ENCODE measurements at places on chromosomes 16 and 17.

GRCh38 chr16:89805136-89805905 is 11.1 kb downstream of the FANCA start:
- DNase-seq, result no peak

DNA sequence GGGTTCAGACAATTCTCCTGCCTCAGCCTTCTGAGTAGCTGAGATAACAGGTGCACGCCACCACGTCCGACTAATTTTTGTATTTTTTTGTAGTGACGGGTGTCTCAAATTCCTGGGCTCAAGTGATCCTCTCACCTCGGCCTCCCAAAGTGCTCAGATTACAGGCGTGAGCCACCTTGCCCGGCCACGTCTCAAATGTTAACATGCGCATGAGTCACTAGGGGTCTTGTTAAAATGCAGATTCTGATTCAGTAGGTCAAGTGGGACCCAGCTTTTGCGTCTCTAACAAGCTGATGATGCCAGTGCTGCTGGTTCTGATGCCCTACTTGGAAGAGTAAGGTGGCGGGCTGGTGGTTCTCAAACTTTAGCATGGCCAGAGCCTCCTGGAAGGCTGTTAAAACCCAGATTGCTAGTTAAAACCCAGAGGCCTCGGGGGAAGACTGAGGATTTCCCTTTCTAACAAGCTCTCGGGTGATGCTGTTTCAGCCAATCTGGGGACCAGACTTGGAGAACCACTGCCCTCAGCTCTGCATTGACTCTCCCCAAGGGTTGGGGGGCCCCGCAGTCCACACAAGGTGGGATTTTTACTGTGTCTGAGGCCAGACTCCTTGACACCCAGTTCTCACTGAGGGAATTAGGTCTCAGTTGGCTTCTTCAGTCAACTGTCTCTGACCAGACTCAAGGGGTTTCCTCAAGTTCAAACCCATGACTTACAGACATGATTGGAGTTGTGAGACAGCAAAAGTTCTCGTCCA is 17.9 kb downstream of the SCNN1B start:
- no peak for DNase-seq

DNA sequence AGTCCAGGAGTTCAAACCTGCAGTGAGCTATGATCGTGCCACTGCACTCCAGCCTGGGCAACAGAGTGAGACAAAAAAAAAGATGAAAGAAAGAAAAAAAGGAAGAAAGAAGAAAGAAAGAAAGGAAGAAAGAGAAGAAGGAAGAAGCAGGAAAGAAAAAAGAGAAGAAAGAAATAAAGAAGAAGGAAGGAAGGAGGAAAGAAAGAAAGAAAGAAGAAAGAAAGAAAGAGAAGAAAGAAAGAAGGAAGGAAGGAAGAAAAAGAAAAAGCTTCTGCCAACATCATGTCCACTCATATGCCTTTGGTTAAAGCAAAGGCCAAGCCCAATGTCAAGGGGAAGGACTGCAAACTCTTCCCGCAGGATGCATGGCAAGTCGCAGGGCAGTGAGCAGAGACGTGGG is 143.2 kb downstream of the IRX3 start:
- DNase-seq, result no peak

DNA sequence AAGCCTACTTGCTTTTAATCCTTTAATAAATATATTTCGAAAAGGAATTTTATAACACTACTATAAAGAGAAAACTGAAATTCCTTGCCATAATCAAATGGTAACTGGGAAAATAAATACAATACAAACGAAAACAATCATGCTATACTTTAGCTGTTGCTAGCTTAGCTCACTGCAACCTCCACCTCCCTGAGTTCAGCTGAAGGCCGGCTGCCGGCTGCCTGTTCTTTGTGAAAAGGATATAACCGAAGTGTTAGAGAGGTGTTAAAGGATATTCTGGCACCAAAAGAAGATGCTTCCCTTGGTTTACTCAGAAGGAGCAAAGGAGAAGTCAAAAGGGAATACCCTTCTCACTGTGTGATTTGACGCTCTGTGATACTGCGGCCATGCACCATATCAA is 108.5 kb downstream of the CACNG3 start:
- DNase-seq, result no peak

DNA sequence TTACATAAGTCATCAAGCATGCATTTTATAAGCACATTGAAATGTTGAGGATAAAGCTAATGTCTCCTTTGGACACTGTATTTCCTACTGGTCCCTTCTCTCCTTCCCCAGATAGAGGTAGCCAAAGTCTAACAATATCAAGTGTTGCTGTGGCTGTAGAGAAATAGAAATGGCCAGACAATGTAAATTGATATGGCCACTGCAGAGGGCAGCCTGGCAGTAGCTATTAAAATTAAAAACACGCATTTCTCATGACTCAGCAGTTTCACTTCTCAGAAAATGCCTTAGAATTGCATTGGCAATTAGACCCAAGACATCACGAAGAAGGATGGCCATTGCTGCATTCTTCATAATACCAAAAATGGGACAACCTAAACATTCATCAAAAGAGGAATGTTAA is 46.8 kb upstream of the MRTFB start:
- no peak for DNase-seq

DNA sequence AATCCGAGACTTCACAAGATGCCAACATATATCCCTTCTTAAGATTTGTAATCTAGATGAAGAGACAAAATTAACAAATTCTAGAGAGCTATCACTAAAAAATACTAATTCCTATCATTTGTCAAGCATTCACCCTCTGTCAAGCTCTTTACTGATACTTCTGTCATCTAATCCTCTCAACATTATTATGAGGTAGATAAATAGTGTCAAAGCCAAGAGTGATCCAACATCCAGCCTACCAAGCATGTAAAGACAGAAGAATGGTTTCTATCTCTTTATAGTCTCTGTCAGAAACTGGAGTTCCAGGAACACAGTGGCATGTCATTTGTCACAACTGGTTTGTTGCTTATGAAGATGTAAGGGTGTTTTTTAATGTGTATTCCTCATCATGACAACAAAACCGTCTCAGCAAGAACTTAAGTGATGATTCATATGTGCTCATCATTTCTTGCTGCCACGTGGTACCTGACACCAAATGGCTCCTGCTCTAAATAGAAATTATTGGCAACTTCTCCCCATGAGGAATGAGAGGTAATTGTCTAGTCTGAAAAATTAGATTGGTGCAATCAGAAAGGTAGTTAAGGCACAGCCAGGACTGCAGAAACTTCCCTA is 196.8 kb downstream of the TOX3 start:
- DNase-seq, result no peak

- DNase-seq, result no peak
Observed at GRCh38 chr17:18231164-18231563, 5.7 kb downstream of the LLGL1 start.

DNA sequence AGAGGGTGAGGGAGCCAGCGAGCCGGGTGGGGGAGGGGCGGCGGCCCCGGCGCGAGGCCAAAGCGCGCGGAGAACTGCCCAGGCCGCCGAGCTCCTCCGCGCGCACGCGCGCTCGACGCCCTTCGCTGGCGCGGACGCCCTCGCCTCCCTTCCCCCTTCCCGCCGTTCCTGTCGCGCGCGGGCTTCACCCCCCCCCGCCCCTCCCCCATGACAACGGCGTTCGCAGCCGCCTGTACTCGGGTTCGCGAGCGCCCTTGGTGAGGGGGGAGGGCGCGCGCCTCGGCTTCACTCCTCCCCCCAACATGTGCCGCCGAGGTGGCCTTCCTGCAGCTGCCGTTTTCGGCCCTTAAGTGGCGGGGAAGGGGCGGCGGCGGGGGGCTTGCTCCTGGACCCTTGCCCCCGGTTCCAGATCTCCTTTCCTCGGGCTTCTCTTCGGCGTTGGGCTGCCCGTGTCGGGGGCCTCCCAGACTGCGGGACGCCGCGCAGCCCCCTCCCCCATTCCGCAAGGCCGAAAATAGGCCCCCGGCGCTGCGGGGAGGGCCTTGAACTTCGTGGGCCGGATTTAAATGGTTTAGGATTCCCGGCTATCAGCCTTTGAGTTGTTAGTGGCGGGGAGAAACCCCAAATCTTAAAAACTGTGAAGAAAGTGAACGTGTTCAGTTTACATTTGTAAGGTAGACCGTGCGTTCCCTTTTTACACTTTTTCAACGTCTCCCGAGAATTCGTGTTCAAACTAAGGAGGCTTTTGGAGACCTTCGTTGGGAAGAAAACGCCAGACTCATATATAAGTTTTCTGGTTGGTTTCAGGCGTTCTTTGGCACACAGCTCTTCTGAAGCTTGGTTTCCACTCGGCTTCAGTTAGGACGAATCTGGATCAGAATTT is 653 bp downstream of the SRRM2 start:
- DNase-seq, result peak; percentile 50

- DNase-seq, result no peak
Observed at GRCh38 chr17:75832652-75833400, 11.4 kb downstream of the UNC13D start.

DNA sequence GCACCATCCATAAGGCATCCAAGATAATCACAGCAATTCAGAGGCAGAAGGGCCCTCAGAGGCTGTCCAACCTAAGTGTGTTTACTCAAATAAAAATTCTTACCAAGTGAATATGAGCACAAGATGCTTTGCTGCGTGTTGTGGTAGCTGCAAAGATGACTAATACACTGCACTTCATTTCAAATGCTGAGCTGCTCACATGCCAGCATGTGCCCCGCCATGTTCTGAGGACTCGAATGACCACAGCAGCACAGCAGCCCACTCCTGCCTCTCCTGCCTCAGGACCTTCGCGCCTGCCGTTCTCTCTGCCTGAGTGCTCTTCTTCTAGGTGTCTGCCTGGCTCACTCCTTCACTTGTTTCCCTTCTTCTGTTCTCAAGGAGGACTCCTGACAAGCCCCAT is 19.0 kb downstream of the PIK3R5 start:
- no peak for DNase-seq

DNA sequence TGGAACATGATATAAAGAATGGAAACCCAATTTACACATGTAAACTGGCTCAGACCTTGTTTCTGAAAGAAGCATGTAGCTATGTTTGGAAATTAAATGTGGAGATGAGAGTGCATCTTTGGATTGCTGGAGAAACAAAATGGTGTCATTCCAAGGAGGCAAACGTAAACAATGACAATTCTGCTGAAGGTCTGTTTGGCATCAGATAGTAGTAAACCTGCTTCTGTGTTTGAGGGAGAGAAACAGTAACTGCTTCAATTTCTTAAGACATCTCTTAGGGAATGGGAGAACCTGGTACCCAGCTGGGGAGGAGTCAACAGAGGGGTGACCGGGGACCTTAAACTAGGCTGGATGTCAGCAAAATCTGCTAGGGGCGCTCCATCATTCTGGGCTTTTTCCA is 23.5 kb downstream of the GPRC5B start:
- DNase-seq, result no peak

GRCh38 chr17:45438931-45439610 is 6.4 kb upstream of the ARHGAP27 start:
- DNase-seq, result no peak

DNA sequence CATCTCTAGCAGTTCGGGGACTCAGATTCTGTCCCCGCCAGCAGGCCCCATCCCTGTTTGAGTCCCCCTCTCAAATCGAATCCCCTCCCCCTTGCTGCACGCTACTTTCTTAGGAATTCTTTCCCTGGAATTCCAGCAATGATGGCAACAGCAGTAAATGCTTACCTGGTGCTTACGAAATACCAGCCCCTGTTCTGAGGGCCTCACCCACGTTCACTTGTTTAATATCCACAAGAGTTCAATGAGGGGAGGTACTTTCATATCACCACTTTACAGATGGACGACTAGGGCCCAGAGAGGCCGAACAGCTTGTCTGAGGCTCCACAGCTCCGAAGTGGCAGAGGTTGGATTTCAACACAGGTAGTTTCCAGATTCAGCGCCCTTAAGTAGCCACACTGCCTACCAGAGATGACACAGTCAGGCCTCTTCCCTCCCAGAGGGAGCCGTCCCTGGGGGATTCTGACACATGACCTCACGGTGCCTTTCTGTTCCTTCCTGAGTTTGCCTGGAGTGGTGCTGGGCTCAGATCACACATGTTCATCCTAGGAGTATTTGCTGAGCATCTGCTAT is 120.7 kb upstream of the GSE1 start:
- no peak for DNase-seq

DNA sequence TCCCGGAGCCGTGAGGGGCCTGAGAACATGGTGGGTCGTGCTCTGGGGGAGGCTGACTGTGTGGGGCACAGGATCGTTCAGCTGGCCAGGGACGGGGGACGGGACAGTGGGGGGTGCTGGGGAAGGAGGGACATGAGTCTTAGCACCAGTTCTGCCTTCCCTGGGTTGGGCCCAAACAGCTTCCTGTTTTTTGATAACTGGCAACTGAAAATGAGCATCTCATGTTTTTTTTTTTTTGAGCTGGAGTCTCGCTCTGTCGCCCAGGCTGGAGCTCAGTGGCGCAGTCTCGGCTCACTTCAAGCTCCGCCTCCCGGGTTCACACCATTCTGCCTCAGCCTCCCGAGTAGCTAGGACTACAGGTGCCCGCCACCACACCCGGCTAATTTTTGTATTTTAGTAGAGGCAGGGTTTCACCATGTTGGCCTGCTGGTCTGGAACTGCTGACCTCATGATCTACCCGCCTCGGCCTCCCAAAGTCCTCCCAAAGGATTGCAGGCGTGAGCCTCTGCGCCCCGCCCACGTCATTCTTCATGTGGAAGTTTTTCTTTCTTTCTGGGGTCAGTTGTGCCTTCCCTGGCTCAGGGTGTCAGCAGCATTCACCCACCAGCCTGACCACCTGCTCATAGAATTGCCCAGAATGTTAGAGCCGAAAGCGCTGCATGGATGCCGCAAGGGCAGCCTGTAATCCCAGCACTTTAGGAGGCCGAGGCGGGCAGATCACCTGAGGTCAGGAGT is 6.4 kb downstream of the ASPSCR1 start:
- DNase-seq, result no peak

DNA sequence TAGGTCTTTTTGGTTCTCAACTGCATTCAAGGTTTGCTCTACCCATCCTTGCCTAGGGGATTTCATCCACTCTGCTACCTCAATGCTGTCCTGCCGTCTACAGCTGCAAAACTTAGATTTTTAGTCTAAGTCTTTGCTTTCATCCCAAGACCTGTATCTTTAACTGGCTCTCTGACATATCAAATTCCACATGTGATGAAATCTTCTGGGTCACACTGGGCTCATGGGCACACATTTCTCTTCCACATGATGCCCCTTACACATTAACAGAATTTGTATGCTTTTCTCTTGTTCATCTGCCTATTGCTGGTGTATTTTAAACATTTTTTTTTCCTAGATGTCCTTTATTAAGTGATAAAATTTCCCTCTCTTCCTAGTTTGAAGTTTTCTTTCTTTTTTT is 39.6 kb downstream of the MAF start:
- no peak for DNase-seq
